ENCODE measurements at places on chromosomes 11 and 22.

GRCh38 chr22:24059793-24060192 lies 48.7 kb downstream of the CABIN1 start:
- DNase-seq, result no peak

GRCh38 chr11:114154271-114155047 lies 94.9 kb downstream of the ZBTB16 start:
- DNase-seq, result peak; percentile 32

GRCh38 chr11:107819361-107820014 lies 39.1 kb downstream of the SLC35F2 start:
- DNase-seq, result no peak

- no peak for DNase-seq
These were observed 281 bp downstream of the TSPAN18 start for GRCh38 chr11:44727114-44727372.

DNA sequence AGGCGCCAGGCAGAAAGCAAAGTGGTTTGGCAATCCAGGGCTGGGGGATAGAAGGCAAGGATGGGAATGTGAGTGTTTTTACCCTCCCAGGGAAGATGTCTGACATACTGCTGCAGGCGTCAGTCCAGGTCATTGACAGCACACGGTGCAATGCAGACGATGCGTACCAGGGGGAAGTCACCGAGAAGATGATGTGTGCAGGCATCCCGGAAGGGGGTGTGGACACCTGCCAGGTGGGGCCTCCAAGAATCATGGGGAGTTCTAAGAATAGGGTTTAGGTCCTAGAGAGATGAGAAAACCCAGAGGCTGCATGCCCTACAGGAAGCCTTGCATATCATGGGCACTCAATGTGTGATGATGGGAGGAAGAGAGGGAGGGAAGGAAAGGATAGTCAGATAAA lies 28.3 kb upstream of the SMIM35 start:
- DNase-seq, result no peak

Measured in AG20443 (cell line).